Erythroblast (primary cell): ENCODE measurements at places on chromosomes 3 and 15.

DNA sequence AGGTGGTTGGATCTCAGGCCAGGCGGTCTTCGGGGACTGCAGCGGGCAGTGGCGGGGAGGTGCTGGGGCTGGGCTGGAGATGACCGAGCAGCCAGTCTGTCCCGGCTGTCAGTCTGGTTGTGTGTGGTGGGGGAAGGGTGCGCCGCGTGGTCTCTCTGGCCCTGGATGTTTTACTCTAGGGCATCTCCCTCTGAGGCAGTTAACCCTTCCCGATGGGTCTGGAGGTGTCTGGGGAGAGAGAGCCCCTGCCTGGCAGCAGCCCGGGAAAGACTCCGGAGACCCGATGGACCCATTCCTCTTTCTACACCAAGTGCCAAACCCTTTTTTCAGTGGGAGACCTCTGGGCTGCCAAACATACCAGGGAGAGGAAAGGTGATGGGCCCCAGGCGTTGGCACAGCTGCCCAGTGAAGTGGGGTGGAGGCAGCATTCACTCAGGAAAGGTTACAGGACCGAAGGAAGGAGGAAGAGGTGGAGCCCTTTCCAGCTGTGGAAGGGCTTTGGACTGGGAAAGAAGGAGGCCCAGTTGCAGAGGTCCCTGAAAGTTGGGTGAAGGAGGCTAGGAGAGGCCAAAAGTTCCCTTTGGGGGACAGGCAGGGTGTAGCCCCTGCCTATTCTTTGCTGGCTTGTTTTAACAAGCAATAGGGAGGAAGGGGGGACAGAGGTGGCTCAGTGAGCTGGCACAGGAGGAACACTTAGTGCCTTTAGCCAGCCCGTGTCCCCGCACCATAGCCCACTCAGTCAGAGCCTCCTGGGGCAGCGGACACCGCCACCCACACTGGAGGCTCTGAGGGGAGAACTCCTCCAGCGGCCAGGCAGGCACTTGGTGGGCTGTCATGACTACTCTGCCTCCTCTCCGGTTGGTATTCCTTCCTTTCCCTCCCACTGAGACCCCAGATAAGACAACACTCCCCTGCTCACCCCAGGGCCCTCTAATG lies 2.7 kb upstream of the BAHD1 start:
- DNase-seq, result peak; percentile 43

DNA sequence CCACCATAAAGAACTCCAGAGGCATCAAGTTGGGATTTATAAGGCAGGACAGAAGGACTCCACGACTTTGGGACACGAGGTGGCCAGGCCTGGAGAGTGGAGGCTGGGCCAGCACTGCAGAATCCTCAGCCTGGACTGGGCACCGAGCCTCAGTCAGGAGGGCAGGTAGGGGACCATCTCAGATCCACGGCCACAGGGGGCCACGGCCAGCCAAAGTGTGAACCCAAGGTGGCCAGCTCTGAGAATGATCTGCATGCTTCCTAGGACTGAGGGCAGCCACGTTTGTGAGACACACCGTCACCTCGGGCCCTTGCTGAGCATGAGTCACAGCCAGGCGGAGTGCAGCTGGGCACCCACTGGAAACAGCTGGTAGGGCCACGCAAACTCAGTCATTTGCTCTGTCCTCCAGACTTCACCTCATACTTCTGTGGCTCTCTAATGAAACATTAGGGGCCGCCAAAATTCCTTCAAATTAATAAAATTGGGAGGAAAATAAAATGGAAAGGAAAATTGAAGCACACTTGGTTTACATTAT lies 65.8 kb downstream of the CTNNB1 start:
- no peak for DNase-seq

GRCh38 chr3:135440233-135440632 lies 525.3 kb upstream of the PPP2R3A start:
- no peak for DNase-seq

- DNase-seq, result no peak
These were observed 17.6 kb downstream of the TRA2B start for GRCh38 chr3:185920184-185920583.

- DNase-seq, result no peak
These were observed 210.3 kb upstream of the TPM1 start for GRCh38 chr15:62832231-62832630.

GRCh38 chr3:85631070-85631469 lies 672.3 kb downstream of the CADM2 start:
- DNase-seq, result no peak

GRCh38 chr3:57230006-57230405 lies 2.5 kb downstream of the APPL1 start:
- DNase-seq, result no peak

- no peak for DNase-seq
These were observed 13.2 kb downstream of the EPHB3 start for GRCh38 chr3:184574515-184575417.

- no peak for DNase-seq
These were observed 60.6 kb upstream of the PLCL2 start for GRCh38 chr3:16824081-16824696.

GRCh38 chr15:51132384-51133139 lies 37.9 kb upstream of the TNFAIP8L3 start:
- peak; percentile 12 for DNase-seq

DNA sequence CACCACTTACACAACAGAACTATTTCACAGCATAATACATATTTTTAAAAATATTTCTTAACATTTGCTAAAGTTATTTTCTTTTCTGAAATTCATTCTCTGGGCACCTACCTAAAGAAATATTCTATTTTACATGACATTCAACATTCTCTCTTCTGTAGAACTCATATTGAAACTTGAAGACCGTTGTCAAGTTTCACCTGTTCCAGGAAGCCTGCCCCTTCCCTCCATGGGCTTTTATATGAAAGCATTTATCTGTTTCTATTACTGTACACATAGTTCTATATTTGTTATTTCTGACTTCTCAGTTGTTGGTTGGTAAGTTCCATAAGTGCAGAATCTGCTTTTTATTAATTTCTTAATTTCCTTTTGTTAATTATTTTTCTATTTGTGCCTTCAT lies 204.3 kb upstream of the ALCAM start:
- DNase-seq, result no peak

GRCh38 chr3:108202834-108203233 lies 19.4 kb downstream of the IFT57 start:
- DNase-seq, result no peak

- no peak for DNase-seq
These were observed 30.2 kb upstream of the TLE3 start for GRCh38 chr15:70127770-70128413.

- DNase-seq, result no peak
These were observed 74.3 kb downstream of the FBLN2 start for GRCh38 chr3:13623101-13623654.

- no peak for DNase-seq
These were observed 74.5 kb downstream of the LSM3 start for GRCh38 chr3:14253022-14253706.

- DNase-seq, result peak; percentile 69
These were observed 61.3 kb upstream of the CMTM8 start for GRCh38 chr3:32176989-32177701.

- DNase-seq, result no peak
These were observed 33.4 kb downstream of the UBXN7 start for GRCh38 chr3:196398782-196399181.

DNA sequence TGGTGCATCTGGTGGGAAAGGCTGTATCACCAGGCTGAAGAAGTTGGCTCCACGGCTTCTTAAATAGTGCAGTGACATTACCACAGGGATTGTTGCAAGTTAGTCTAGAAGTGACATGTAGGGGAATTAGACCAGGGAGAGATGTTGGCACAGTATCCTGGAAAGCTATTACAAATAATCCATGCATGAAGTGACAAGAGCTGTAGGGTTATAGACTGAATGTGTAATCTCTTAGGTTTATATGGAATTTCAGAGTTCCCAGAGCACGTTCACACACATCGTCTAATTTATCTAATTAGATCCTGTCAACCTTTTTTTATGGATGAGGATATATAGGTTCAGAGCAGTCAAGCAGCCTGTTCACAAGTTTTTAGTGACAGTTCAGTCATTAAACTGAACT lies 37.3 kb upstream of the APH1B start:
- no peak for DNase-seq

DNA sequence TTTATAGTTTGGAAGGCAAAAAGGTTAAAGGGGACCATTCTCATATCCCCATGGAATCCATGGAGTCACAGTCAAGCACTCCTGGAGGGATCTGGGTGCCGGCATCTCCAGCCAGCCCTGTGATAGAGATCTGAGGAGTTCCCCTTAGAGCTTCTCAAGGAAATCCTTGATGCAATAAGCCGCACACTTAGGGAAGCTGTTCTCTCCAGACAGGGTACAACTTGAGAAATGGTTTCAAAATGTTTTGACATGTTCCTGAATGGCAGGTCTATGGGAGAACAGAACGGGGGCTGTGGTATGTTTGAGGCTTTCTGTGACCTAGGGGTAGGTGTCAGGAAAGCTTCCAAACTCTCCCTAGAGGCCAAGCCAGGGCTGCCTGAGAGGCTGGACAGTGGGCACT lies 292.9 kb downstream of the TLE3 start:
- no peak for DNase-seq

GRCh38 chr3:45455040-45455439 lies 66.7 kb downstream of the LARS2 start:
- DNase-seq, result peak; percentile 60

- no peak for DNase-seq
These were observed 732 bp upstream of the CRTC3 start for GRCh38 chr15:90529011-90529370.

DNA sequence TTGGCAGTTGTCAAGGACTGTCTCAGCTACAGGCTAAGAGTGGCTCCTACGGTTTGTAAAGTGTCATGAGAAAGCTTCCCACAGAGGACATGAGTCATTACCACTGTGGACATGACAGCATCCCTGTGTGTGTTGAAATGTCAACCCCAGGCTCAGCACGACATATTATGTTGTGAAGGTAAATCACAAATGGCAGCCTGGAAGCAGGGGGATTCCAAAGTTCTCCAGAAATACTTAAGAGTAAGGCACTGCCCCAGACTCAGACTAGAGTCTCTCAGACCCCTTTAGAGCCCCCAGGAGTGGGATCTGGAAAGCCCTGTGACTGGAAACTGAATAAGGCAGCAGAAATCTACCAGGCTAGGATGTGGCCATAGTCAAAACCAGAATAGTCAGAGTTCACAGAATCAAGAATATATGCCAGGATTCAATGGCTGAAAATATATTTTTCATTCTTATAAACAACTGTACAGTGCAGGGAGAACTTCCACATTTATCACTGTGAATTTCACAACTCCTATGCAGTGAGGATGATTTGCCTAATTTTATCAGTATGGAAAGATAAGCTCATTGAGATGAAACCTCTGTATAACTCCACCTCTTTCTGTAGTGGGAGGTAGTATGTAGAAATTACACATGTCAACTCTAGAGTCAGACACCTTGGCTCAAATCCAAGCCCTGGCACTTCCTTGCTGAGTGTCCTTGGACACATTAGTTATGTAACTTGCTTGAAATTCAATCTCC lies 237.1 kb upstream of the CFAP20DC start:
- DNase-seq, result peak; percentile 7

- DNase-seq, result no peak
These were observed 336.7 kb downstream of the LRTM1 start for GRCh38 chr3:54591157-54591556.

DNA sequence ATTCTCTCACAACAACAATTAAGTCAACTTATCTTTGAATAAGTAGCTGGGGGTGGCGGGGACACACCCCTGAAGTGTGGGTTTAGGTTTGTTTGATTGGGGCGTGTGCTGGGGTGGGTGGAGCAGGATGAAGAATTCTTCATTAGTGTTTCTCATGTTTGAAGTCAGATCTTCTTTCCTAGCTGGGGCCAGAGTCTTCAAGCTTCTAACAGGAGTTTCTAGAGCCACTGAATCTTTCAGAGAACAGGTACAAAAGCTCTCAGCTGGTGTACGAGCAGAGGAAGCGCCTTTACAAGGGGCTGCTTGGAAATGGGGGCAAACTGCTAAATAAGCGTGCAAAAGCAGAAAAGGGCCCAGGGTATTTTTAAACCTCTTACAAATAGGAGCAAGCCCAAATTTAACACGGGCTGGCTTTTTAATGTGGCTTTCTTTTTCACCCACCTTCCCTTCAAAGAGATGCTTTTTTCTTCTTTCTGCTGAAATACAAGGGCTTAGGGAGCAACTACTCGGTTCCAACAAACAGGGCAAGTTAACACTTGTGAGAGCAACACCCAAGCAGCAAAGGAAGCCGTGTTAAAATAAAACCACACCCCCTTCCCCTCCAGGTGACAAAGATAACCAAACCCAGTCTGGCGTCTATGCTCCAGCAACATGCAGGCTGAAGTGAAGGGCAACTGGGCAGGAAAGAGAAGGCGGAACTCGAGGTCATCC lies 86.9 kb upstream of the RASGRP1 start:
- DNase-seq, result no peak

GRCh38 chr15:69749797-69750196 lies 297.2 kb downstream of the RPLP1 start:
- no peak for DNase-seq

GRCh38 chr15:60889006-60889405 lies 340.1 kb downstream of the RORA start:
- no peak for DNase-seq

GRCh38 chr3:4756855-4757574 lies 222.2 kb upstream of the BHLHE40 start:
- DNase-seq, result no peak

DNA sequence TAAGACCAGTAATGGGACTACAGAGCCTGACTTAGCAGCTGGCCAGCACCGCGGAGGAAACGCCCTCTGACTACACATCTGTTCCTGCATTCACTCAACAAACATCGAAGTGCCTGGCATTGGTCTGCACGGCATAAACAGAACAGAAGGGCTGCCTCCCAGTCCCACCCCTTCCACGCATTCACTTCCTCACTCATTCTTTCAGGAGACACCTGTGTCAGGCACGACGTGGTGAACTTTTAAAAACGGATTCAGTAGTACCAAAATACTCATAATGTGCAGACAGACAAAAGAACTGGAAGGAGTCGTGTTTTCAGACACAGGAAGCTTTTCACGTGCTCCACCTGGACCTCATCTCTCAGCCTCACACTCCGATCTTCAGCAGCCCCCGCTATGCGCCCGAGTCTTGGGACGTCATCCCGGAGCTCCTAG lies 123.3 kb downstream of the XXYLT1 start:
- peak; percentile 69 for DNase-seq

- DNase-seq, result no peak
These were observed 590.5 kb upstream of the NAALADL2 start for GRCh38 chr3:174268586-174268985.
